ENCODE measurements at places on chromosomes 2 and 18.

DNA sequence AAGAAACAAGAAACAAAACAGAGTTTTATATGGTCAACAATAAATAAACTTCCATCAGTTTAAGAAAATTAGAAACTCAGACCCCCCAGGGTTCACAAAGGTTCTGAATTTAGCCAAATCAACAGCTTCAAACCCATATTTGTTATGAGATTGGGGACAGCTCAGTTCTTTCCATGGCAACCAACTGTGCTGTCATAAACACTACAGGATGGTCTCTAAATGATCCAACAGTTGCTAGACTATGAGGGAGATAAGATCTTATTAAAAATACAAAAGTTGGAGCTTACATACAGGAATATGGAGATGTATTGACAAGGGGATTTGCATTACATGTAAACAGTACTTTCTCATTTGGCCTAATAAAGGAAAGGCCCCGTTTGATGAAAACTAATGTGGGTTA is 154.6 kb upstream of the CTAGE1 start:
- DNase-seq, result no peak

DNA sequence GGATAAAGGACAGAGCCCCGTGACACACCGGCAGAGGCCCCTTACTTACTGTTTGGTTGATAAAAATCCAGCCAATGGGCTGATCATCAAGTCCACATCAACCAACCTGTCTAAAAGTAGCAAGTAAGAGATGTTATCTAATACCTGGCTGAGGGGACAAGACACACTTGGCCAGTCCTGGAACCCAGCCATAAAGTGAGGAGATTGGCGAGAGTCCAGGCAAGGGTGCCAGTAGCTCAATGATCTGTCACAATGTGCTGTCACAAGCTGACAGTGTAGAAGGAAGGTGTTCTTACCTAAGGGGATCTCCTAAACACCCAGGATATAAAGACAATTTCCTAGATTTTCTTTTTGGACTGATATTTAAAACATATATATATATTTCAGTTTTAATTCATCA is 61.7 kb upstream of the IL1R2 start:
- no peak for DNase-seq

DNA sequence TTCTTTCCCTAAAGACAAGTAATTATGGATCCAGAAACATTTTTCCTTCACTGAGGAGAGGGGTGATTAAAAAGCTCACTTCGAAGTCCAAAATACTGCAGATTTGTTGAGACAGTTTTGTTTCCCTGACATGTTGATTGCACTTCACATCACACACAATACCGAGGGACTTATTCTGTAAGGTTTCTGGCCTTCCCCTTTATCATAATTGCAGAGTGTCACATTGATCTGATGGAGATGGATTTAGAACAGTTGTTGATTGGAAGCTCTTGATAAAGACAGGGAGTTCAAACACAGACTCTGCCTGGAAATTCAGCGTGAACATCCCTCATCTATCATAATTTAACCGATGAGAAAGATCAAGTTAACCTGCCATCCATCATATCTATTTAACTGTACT is 163.6 kb downstream of the PTPRM start:
- no peak for DNase-seq

DNA sequence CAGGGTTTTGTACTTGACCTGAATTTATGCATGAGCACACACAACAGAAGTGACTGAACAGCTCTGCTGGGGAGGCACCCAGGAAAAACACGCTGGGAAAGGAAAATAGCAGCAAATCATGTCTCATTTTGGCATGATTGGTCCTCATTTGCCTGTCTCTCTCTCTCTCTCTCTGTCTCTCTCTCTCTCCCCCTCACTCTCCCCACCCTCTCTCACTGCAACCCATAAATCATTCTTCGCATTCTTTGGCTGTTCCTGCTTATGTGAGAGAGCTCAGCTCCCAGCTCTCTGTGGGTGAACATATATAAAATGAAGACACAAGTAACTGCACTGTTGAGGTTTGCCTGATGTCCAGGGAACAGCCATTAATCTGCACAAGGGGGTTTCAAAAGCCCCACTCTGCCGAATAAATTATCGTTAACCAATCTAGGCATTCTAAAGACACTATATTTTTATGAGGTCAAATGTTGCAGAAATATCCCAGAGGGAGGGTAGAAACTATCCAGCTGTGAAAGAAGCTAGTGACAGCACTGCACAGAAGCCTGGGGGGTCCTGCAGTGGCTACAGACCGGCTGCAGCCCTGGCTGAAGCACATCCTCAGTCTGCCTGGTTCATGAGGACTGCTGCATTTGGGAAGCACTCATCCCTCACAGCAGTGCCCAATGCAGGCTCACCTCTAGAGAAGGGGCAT is 260.3 kb downstream of the AFF3 start:
- DNase-seq, result no peak

Measured in D341Med (cell line).